Skin of body (tissue), 3 donors: ENCODE measurements at places on chromosomes 7 and 10. TPM values are rescaled to one million over a fixed set of nuclear protein-coding genes. Genes with fewer than 3 reads are reported as not detected.

Gene LAMTOR4
- 73.6 TPM for total RNA-seq

Gene PANK1
- total RNA-seq = 17.3 TPM

Gene GPR15LG
- total RNA-seq = 2.1 TPM

Gene IL6
- total RNA-seq = 0.30 TPM

Gene PTPRN2
- 0.99 TPM for total RNA-seq

Gene CABCOCO1
- 2.0 TPM for total RNA-seq

Gene HOXA6
- total RNA-seq = 3.3 TPM

Gene PLCE1
- 8.6 TPM for total RNA-seq

Gene UTF1
- not detected for total RNA-seq

Gene CCDC172
- total RNA-seq = not detected

Gene RARRES2
- total RNA-seq = 78.2 TPM

Gene CFAP46
- 0.39 TPM for total RNA-seq

Gene C10orf71
- 2.2 TPM for total RNA-seq

Gene FLNC
- 106 TPM for total RNA-seq

Gene TFEC
- 2.2 TPM for total RNA-seq

Gene PLAU
- total RNA-seq = 29.1 TPM

Gene VPS37D
- 3.6 TPM for total RNA-seq

Gene PDZD7
- total RNA-seq = 1.2 TPM

Gene ZNF488
- 0.10 TPM for total RNA-seq

Gene PKD2L1
- not detected for total RNA-seq

Gene WDFY4
- total RNA-seq = 4.3 TPM

Gene BEND7
- total RNA-seq = 6.9 TPM

Gene PRSS37
- total RNA-seq = not detected

Gene IFIT3
- 11.2 TPM for total RNA-seq

Gene CELF2
- 29.3 TPM for total RNA-seq

Gene NANOS1
- 3.0 TPM for total RNA-seq

Gene ING3
- 14.8 TPM for total RNA-seq

Gene OR2A5
- not detected for total RNA-seq

Gene MYL10
- 3.2 TPM for total RNA-seq

Gene ZFAND2A
- 11.7 TPM for total RNA-seq

Gene HTR5A
- total RNA-seq = not detected

Gene ZNF479
- total RNA-seq = not detected

Gene SAP25
- 0.39 TPM for total RNA-seq

Gene RNF148
- 0.89 TPM for total RNA-seq

Gene DNAJC2
- total RNA-seq = 18.5 TPM

Gene C10orf62
- total RNA-seq = 0.20 TPM

Gene OR9A2
- total RNA-seq = 0.20 TPM

Gene AZGP1
- total RNA-seq = 39.4 TPM

Gene TMEM236
- 0.69 TPM for total RNA-seq

Gene GHRHR
- total RNA-seq = not detected

Gene TRPV6
- 1.8 TPM for total RNA-seq

Gene GPR26
- total RNA-seq = not detected

Gene TUBAL3
- total RNA-seq = 0.20 TPM

Gene ALOX5
- total RNA-seq = 9.4 TPM

Gene ARHGEF35
- total RNA-seq = 10.3 TPM

Gene SPAM1
- not detected for total RNA-seq

Gene SPRN
- 0.89 TPM for total RNA-seq

Gene PRF1
- 0.79 TPM for total RNA-seq
